ENCODE measurements at places on chromosomes 5 and 9.
A peak's percentile ranks its signal among the peaks of the same experiment; 100 is the strongest.

GRCh38 chr5:88663793-88664216, 219.2 kb downstream of the MEF2C start:
- no peak for DNase-seq

DNA sequence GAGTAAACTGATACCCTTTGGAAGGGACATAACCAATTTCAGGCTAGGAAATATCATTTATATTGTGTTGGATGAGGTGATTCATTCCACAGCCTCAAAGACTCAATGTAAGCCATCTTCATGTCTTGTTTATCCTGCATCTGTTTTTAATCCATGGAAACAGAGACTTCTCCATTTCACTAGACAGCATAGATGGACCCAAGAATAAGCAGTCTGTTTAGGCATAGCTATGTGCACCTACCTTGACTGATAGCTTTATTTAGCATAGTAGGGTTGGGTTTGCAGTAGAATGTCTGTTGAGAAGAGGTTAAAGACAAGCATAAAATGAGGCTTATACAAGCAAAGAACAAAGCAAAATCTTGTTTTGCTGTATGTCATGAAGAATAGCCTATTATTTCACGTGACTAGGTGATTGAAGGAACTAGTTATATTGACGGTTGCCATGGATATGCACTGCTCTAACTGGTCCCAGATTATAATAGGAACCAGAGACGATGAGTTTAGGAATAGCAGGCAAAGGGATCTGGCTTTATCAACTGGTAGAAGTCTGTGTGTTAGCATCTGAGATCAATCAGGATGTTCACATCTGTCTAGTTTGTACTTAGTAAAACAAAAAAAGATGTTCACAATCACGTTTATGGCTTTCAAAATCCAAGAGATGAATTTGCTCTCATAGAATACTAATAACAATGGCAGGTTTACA, 154.8 kb upstream of the KLF9 start:
- no peak for DNase-seq

DNA sequence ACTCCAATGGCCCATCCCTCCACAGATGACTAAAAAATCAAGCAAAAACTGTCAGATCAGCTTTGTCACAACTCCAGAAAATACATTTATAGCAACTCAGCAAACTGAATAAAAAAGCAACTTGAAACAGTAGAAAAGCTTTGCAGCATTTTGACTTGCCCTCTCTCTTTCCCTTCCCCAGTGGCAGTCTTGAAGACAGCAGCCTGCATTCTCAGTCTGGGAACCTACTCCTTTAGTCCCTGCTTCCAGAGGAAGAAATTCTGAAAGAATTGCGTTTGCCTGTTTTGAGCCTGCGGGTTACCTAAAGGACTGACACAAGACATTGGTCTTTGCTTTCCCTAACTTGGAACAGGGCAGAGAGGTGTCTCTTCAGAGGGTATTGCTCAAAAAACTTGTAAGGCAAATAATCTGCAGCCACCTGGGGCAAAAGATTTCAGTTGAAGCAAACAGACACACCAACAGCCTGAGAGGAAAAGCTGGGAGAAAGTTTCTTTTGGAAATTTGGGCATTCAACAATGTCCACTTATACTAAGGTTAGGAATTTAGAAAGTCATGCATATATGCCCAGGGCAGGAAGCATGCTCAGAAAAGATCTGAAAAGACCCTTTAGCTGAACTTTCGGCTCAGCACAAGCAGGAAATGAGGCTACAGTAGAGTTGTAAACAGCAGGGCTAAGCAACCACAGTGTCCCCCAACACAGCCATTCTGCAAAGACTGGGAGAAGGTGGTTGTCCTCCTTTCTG, 15.2 kb upstream of the SLC35D2 start:
- peak; percentile 42 for DNase-seq

DNA sequence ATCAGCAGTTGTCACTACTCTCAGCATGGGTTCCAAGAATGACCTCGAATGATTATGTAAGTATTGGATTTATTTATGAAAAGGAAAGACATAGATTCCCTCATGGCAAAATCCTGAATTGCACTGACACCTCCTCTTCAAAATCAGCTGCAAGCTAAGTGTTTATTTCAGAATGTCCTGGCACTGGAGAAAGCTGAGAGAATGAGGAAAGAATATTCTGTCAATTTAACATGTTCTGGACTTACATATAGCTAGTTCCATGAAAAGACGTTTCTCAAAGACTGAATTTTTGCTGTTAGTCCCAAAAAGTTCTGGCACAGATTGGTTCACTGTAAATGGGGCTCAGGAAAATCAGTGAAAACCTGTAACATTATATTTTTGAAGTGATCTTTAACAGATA, 120.3 kb downstream of the NREP start:
- no peak for DNase-seq

- DNase-seq, result no peak
Observed at GRCh38 chr5:72815580-72816283, 729 bp upstream of the TNPO1 start.

DNA sequence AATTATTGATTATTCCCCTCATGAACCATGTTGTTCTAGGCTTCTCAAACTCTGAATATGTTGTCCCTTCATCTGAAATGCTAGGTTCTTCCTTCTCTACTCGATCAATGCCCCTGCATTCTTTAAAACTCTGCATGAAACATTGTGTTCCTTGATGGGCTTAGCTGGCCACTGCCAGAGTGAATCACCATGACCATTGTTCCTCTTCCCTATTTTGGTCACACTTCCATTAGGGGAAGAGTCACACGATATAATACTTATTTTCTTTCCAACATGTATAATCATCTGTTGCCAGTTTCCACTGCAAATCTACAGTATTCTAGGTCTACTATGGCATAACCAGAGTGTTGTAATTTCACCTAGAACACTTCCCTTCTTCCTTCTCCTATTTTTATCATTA, 247.9 kb downstream of the TRPM3 start:
- DNase-seq, result no peak

All from CD8-positive, alpha-beta T cell (primary cell).